ENCODE measurements at places on chromosomes 6 and 20.

- DNase-seq, result no peak
These were observed 35.4 kb upstream of the RCAN2 start for GRCh38 chr6:46526607-46527006.

GRCh38 chr6:145544514-145544913, 190.8 kb downstream of the EPM2A start:
- no peak for DNase-seq

DNA sequence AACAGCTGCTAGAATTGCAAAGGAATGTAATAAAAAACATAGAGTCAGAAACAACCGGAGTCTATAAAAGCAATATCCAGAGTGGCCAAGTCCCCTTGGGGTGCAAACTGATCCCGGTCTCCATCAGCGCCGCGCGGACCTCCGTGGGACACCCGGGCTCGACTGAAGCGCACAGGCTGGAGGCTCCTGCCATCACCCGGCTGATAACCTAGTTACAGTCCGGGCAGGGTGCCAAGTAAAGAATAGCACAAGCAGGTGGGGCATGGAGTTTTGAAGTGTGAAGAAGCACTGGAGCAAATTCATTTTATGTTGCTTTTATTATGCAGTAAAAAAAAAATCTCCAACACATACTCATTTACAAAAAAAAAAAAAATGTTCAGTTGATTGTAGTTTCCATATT, 205.1 kb upstream of the GMDS start:
- DNase-seq, result no peak

GRCh38 chr6:162940426-162940825, 212.7 kb downstream of the PACRG start:
- DNase-seq, result no peak

DNA sequence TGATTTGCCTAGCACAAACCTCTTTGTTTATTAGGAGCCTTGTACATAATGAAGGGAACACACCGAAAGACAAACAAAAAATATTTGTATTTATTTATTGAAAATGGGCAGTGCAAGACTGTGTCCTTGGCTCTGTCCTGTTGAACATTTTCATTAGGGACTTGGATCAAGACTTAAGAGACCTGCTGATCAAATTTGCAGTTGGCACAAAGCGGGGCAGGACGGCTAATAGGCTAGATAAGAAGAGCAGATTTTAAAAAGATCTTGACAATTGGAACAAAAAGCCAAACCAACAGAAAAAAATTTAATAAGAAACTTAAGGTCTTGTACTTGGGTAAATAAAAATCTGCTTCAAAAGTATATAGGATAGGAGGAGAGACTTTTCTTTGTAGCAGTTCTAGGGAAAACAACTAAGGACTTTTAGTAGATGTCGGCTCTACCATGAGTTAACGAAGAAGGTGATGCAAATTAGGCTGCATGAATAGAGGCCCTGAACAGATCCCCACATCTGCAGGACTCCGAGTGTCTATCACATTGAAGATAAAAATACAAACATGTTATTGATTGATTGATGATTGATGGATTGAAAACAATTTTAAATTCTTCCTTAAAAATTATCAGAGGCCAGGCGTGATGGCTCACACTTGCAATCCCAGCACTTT, 124.1 kb upstream of the SPACA1 start:
- DNase-seq, result no peak

DNA sequence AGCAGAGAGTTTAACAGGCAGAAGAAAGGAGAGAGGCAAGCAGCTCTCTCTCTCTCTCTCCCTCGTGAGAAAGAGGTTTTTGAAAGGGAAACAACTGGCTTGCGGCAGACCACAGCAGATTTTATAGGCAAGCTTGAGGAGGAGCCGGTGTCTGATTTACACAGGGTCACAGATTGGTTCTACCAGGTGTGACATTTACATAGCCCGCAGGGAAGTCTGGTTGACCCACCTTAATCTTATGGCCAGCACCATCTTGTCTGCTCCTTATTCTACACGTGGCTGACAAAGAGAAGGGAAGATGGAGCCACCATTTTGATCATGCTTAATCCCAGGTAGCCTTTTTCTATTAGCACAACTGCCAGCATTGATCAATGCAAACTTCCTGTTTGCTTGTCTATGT, 65.4 kb downstream of the OR2J2 start:
- DNase-seq, result no peak

GRCh38 chr20:12949429-12949980, 59.3 kb upstream of the SPTLC3 start:
- no peak for DNase-seq

GRCh38 chr6:26016963-26017631, 54.5 kb downstream of the TRIM38 start:
- no peak for DNase-seq

DNA sequence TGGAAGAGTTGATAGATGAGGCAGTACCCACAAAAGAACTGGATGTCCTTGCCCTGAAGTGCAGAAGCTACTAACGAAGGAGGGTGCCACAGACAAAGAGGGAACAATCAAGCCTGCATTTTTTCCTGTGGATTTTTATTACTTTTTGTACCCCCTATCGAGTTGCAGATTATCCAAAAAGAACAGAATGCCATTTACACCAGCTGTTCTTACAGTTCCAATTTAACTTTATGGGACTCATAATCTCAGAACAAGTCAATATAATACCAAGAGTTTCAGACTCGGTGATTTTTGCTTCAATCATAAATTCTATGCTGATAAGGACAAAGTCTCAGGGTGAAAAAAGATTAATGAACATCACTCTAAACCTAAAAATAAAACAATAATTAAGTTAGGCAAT, 4.0 kb upstream of the CNKSR3 start:
- DNase-seq, result no peak

All from stimulated activated CD8-positive, alpha-beta memory T cell treated with anti-CD3 and anti-CD28 coated beads, Interleukin-4, amount 100 ng/mL, for 1 hour (primary cell).